ENCODE measurements at places on chromosomes 13 and 19.

- DNase-seq, result no peak
Observed at GRCh38 chr19:2117215-2117960, 20.7 kb downstream of the IZUMO4 start.

DNA sequence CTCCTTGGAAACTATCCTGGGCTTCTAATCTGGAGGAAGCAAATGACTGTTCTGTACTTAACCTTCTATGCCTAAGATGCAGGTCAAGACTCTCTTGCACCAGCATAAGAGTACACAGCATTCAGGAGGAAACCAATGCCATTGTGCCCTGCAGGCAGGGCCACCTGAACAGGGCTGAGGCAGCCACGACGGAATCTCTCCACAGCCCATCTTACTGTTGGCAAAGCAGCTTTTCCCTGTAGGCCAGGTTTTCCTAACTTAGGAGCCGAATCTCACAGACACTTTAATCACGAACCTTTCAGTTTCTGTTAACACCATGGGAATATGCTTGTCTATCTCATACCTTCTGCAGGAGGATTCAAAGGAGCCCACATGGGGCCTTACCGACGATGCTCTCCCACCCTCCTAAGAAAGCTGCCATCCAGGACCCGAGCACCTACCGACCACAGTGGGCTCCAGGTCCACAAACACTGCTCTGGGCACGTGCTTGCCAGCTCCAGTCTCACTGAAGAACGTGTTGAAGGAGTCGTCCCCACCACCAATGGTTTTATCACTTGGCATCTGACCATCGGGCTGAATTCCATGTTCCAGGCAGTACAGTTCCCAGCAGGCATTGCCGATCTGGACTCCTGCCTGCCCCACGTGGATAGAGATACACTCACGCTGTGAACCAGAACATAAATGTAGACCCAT lies 2.6 kb downstream of the TUBA3C start:
- no peak for DNase-seq

GRCh38 chr13:50401049-50401505 lies 385.8 kb downstream of the KCNRG start:
- DNase-seq, result no peak

DNA sequence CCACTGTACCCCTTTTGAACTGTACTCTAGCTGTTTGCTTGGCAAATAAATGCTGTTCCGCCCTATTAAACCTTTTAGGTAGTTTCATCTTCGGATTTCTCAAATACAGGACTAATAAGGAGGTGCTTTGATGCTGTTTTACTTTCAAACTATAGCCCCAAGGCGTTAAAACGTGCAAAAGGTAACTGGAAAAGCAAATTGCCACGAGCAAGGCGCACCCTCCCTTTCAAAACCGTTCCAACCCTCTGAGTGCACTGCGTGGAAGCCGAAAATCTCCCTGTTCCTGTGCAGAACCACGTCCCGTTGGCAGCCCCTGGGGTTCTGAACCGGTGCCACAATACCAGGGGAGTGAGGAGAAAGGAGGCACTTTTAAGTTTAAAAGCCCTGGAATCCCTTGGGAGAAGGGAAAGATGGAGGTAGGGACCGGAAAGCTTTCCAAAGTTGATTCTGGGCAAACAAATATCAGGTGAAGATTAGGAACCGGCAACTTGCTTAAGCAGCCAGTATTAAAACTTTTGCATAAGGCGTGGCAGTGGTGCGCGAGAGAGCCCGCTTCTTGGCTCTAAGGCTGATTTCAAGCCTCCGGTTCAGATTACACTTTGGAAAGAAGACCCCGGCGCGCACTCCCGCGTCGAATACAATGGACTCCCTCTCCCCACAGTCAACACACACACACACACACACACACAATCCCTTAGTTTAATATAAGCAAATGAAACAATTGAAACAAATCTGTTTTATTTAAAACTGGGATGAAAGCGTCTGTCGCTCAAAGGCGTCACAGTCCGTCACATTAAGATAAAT lies 9.5 kb downstream of the POU4F1 start:
- DNase-seq, result no peak

GRCh38 chr19:3782330-3782729 lies 3.9 kb downstream of the MATK start:
- DNase-seq, result no peak

- DNase-seq, result peak; percentile 92
Observed at GRCh38 chr13:29923554-29924481, 73.4 kb upstream of the UBL3 start.

- peak; percentile 49 for DNase-seq
Observed at GRCh38 chr13:41054212-41054877, 7.0 kb upstream of the WBP4 start.

- DNase-seq, result no peak
Observed at GRCh38 chr19:7230826-7231225, 63.4 kb downstream of the INSR start.

- no peak for DNase-seq
Observed at GRCh38 chr19:29795461-29796172, 16.2 kb upstream of the CCNE1 start.

- no peak for DNase-seq
Observed at GRCh38 chr19:49231389-49231788, 73.8 kb downstream of the TRPM4 start.

DNA sequence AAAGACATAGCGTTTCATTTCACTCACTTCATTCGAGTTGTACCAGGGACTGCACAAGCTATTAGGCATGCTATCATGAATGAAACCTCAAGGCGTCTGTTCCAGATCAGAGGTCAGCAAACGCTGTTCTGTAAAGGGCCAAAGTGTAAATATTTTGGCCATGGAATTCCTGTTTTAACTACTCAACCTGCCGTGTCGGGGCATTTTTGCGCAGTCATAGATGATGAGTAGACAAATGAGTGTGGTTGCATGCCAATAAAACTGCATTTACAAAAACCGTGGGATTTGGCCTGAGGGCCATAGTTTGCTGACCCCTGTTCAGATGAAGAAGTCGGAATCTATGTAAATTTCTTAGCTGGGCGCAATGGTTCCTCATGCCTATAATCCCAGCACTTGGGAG lies 6.5 kb downstream of the INSR start:
- no peak for DNase-seq

- DNase-seq, result no peak
Observed at GRCh38 chr13:94657167-94657566, 55.2 kb downstream of the SOX21 start.

DNA sequence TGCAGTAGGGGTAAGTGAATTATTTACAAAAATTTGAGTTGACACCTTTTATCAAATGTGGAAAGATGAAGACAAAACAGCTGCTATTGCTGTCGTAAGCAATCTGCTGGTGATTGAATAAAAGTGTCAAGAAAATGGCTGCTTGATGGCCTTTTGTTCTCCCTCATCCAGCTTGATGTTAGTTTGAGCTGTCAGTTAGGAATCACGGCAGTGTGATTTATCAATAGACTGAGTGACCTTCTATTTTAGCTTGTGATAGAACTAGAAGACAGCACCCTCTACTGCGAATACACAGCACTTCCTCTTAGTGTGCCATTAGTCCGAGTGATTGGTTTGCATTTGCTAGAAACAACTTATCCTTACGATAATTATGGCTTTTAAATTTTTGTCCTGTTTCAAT lies 76.3 kb downstream of the MZT1 start:
- DNase-seq, result no peak

- no peak for DNase-seq
Observed at GRCh38 chr19:55650126-55650557, 2.1 kb downstream of the CCDC106 start.

DNA sequence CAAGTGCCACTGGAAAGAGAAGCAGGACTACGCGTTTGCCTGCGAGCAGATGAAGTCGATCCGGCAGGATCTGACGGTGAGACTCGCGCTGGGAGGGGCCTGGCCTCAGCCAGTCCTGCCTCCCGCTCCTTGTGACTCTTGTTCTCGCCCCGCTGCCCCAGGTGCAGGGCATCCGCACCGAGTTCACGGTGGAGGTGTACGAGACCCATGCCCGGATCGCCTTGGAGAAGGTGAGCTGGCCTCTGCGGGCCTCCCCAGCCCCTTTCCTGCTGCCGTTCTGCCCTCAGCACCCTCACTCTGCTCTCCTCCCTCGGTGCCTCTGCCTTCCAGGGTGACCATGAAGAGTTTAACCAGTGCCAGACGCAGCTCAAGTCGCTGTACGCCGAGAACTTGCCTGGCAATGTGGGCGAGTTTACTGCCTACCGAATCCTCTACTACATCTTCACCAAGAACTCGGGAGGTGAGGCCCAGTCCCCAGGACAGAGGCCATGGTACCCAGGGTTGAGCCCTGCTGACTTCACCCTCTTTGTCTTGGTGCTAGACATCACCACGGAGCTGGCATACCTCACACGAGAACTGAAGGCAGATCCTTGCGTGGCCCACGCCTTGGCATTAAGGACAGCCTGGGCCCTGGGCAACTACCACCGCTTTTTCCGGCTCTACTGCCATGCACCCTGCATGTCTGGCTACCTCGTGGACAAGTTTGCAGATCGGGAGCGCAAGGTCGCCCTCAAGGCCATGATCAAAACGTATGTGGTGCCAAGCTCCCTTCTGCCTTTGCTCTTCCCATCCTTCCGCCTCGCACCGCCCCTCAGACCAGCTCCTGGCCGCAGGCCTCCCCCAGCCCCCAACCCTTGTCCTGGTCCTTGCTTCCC lies 5.6 kb downstream of the LENG9 start:
- no peak for DNase-seq

DNA sequence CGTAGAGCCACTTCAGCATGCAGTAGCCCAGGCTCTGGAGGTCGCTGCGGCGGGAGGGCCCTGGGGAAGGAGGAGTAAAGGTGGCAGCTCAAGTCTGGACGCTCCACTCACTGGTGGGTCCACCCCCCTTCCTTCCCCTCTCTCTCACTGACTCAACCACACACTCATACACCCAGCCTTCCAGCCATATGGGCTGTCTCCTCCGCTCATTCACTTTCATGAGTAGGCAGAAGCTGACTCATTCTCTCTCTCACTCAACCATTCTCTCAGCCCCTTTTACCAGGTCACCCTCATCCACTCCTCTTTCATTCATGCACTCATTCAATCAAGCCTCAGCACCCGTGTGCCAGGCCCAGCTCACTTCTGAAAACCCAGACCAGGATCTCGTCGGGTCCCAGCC lies 27.5 kb upstream of the SIGLEC11 start:
- DNase-seq, result no peak

DNA sequence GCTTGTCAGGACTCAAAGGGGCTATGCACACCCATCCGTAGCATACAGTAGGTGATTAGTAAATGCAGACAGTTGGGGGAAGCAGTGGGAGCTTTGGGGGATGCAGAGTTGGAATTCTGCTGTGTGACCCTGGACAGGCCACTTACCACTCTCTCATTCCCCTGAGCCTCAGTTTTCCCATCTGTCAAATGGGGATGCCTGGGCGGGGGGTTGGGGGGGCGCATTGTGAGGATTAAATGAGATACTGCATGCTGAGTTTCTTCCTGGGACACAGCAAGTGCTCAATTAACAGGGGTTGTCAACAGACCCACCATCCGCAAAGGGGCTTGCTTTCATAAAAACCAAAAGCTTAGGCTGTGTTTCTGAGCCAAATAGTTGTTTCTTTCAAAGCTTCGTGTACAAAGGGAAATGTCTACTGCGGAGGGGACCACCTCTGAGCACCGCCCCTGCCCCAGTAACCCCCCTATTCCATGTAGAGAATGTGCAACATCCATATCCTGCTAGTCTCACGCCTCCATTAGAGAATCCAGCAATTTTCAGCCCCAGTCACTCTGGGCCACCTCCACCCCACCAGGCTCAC lies 132.4 kb downstream of the IER2 start:
- DNase-seq, result no peak

- DNase-seq, result no peak
Observed at GRCh38 chr13:33185853-33186252, 99.7 kb downstream of the STARD13 start.

DNA sequence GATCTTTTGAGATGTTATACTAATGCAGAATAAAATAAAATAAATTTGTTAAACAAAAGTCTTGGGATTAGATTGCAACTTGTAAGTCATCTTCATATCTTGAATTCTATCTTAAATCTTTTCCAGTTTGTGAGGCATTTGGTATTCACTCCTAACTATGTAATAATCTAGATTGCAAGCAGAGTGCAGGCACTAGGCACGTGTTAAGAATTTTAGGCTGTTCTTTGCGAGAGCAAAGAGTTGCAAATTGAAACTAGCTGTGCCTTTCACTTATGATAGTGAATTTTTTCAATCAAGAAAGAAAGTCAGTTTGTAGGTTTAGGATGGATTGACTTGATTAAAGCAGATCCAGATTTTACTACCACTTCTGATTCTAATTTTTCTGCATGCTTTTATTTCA lies 264.1 kb upstream of the SPRY2 start:
- DNase-seq, result no peak

GRCh38 chr19:38478273-38478971 lies 44.9 kb downstream of the RYR1 start:
- no peak for DNase-seq

GRCh38 chr13:78131811-78132210 lies 213.2 kb upstream of the EDNRB start:
- no peak for DNase-seq

DNA sequence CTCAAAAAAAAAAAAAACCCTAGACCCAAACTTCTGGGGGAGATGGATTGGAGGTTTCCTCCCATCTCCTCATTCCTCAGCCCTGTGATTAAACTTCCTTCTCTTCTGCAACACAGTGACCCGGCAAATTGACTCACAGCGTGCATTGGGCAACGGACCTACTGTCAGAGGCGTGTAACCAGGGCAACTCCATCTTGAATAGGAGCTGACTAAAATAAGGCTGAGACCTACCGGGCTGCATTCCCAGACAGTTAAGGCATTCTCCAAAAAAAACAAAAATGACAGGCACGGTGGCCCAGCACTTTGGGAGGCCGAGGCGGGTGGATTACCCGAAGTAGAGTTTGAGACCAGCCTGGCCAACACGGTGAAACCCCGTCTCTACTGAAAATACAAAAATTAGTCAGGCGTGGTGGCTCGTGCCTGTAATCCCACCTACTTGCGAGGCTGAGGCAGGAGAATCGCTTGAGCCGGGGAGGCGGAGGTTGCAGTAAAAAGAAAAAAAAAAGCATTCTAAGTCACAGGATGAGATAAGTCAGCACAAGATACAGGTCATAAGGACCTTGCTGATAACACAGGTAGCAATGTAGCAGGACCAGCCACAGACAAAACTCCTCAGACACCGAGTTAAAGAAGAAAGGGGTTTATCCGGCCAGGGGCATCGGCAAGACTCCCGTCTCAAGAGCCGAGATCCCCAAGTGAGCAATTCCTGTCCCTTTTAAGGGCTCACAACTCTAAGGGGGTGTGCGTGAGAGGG lies 5.4 kb upstream of the NLRP7 start:
- DNase-seq, result no peak

- DNase-seq, result no peak
Observed at GRCh38 chr19:7860714-7861618, 13.2 kb downstream of the PRR36 start.

- DNase-seq, result no peak
Observed at GRCh38 chr19:49395581-49396407, 7.7 kb downstream of the KASH5 start.
